ENCODE measurements at places on chromosomes 11 and 22.

- DNase-seq = no peak
Observed at GRCh38 chr11:70105755-70106571, 27.8 kb downstream of the ANO1 start.

DNA sequence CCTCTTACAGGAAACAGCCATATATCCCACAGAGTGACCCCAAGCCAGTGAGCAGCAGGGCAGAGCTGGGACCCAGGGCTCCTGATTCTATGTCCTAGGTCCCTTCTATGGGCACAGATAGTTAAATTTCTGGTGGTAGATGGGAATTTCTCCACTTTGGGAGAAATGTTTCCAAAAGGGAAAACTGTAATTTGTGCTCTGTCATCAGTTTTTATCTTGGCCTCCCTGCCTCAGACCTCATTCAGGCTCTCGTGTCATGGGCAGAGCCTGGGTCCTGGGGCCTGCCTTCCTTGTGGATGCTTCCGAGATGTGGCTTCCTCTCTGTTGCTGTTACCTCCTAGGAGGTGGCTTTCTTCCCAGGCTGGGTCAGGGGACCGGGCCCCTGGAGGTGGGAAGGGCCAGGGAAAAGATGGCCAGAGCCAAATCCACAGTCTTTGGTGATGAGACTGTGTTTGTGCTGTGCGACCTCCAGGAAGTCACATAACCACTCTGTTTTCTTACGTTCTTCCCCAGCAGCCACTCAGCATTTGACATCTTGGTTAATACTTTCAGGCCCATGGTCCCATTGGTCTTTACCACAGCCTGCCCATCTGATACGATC lies 8.6 kb downstream of the LRRC32 start:
- no peak for DNase-seq

GRCh38 chr11:64560139-64560771 lies 30.8 kb upstream of the SLC22A12 start:
- DNase-seq = peak; percentile 55

DNA sequence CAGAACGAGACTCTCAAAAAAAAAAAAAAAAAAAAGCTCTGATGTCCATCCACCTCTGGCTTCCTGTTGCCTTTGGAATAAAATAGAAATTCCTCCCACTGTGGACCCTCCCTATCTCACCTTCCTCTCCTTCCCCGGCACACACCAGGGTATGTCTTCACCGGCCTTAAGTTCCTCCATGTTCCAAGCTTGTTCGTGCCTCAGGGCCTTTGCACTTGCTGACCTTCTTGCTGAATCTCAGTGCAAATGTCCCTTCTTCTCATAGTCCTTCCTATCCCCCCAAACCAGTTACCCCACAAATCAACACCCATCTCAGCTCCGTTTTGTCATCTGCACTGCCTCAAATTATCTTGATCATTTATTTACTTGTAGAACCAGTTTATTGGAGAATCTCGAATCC lies 20.6 kb downstream of the IFT27 start:
- DNase-seq = no peak

- no peak for DNase-seq
Observed at GRCh38 chr11:44839458-44840084, 111.1 kb downstream of the TP53I11 start.

- no peak for DNase-seq
Observed at GRCh38 chr22:20625270-20625669, 117.9 kb downstream of the MED15 start.

DNA sequence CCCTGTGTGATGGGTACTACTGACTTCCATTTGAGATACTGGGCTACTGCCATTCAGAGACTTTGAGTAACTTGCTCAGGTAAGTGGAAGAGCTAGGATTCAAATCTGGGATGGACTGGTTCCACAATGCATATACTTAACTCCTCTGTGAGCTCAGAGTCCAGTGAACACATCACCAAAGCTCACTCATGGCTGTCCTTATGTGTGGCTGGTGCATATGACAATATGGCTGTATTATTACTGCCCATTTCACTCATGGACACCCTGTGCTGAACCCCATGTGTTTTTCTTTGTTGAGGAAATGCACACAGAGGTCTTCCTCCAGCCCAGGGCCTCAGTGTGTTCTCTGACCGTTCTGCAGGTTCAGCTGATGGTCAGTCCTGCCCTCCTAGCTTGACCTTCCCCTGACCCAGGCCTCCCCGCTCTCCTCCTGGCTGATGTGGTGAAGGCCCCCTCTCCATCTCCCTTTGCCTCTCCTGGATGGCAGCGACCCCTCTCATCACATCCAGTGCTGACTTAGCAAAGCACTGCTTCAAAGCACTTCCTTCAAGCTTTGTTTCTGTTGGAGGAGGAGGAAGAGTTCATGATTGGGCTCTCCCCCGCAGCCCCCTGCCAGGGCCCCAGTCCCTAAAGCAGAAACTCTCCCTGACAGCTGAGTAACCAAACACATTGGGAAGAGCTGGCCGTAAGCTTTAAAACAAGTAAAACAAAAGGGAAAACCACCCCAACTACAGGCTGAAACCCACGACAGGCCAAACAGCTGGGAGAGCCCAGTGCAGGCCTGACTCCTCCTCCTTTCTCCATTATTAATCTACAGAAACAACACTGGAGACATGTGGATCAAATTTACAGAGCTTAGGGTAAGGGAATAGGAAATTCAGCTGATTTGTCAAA lies 101.2 kb downstream of the NAT10 start:
- no peak for DNase-seq

- DNase-seq = no peak
Observed at GRCh38 chr11:118291477-118292135, 12.9 kb upstream of the CD3E start.

GRCh38 chr11:13826505-13827278 lies 135.8 kb upstream of the SPON1 start:
- DNase-seq = no peak

- DNase-seq = peak; percentile 27
Observed at GRCh38 chr11:3809624-3809928, 1.2 kb downstream of the PGAP2 start.

DNA sequence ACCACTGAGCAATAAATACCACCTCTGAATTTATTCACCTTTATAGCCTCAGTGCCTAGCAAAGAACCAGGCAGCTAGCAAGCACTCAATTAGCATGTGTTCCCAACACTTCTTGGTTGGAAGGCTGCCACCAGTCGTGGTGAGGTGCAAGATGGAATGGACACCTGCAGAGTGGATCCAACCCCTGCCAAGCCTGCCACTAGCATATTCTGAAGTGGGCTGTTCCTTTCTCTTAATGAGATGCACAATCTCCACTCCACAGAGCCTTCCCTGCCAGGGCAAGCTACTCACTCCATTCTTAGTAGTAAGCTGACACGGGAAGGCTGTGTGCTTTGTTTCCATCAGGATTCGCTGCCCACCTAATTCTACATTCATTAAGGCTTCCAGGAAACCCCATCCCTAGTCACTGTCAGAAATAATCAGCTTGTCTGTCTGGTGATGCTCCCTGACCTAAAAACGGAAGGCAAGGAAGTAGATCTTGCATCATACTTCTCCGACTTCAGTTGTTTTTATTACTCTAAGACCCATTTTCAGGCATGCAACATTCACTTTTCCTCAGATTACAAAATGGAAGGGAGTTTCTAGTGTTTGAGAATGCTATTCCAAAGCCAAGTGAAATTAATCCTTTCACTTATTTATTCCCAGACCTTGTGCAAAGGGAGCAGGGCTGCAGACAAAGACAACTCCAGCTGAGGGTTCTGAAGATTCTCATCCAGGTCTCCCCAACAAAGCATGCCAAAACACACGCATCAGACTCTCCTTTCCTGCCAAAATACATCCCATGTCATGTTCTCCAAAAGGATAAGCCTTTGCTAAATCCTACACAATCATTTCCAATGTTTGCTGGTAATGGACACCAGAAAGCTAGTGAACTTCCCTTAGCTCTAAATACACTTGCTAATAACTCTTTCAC lies 128.0 kb downstream of the TENM4 start:
- DNase-seq = no peak

- no peak for DNase-seq
Observed at GRCh38 chr11:68753300-68753699, 2.0 kb upstream of the TESMIN start.

GRCh38 chr22:31082606-31083376 lies 1.7 kb downstream of the SMTN start:
- peak; percentile 79 for DNase-seq

GRCh38 chr11:46894961-46895360 lies 23.4 kb downstream of the LRP4 start:
- DNase-seq = no peak

DNA sequence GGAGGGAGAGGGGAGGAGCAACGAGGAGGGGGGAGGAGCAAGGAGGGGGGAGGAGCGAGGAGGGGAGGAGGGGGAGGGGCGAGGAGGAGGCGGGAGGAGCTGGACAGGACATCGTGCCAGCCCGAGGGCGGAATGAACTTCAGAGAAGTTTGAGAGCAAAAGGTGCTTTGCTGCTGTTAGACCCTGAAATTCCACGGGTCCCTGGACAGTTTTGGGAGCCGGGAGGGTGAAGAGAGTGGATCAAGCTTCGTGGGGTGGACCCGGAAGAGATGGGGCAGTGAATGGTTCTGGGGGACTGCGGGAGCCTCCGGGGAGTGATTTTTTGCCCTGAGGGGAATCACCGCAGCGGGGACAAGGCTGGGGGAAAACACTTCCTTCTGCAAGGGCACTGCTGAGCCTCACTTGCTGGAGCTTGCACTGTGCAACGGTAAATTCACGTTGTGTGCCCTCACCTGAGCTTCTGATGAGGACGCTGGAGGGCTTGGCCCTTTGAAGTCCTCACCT lies 10.7 kb upstream of the NLRP6 start:
- peak; percentile 23 for DNase-seq

All from mesendoderm (in vitro differentiated cells).